ENCODE measurements at places on chromosomes 11 and 22.

- peak; percentile 31 for DNase-seq
Measured at GRCh38 chr11:32374261-32374711, 61.1 kb downstream of the WT1 start.

- no peak for DNase-seq
Measured at GRCh38 chr22:24962835-24963234, 10.3 kb downstream of the KIAA1671 start.

- DNase-seq = no peak
Measured at GRCh38 chr11:102220728-102221467, 96.4 kb upstream of the BIRC3 start.

- peak; percentile 77 for DNase-seq
Measured at GRCh38 chr11:64000026-64000739, 13.9 kb downstream of the OTUB1 start.

DNA sequence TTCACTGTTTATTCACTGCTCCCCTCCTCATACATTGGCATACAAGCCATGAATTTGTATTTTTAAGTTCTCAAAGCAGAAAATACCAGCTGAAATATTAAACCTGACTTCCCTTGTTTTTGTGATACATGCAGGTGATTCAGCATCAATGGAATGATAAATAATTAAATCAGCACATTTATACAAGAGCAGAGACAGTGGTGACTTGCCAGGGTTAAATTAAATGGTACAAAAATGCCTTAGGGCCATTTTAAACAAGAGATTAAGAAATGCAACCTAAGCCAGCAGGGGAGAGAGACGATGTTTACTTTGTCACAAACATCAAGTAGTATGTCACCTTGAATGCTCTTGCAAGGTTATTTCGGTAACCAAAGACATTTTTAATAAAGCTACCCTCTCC lies 95.9 kb upstream of the DDI1 start:
- DNase-seq = no peak

DNA sequence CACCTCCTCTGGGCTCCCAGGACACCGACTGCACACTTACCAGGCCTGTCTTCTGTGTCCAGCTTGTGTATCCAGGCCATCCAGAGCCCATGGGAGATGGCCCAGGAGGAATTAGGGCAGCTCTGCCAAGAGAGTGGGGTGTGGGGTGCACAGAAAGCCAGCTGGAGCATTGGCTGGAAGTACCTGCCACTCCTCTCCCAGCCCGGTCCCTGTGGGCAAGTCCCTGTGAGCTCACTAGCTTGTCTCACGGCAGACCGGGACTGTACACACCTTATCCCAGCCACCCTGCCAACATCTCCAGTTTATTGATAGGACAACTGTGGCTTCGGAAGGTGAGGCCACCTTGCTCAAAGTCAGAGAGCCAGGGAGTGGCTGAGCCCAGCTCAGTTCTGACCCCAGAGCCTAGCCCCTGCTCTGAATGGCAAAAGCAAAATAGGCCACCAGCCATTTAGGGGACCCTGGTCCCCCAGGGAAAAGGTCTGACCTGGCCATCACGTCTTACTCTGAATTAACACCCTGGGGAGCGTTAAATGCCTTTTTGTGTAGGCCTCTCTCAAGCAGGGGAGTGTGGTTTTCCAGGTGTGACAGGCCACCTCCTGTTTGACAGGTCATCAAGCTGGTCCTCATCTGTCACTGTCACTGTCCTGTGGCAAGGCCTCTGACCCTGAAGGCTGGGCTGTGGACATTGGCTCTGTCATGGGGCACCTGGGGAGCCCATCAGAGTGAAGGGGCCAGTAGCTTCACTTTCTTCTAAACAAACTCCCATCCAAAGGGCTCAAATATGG lies 15.1 kb downstream of the UQCR10 start:
- peak; percentile 74 for DNase-seq

DNA sequence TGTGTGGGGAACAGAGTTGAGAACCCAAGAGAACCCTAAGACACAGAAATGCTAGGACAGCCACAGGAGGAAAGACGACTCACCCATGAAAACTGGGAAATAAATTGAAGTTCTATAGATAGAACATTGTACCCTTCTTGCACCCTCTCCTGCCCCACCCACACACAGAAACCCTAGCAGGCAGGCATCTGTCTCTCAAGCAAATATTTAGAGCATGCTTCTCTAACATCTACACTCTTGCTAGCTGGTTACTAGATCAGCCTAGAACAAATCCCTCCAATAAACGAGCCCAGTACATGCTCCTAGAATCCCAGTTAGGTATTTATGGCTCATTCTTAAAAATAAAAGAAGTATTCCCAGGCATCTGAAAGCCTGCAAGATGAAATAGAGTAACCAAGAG lies 32.1 kb upstream of the CLPB start:
- no peak for DNase-seq

DNA sequence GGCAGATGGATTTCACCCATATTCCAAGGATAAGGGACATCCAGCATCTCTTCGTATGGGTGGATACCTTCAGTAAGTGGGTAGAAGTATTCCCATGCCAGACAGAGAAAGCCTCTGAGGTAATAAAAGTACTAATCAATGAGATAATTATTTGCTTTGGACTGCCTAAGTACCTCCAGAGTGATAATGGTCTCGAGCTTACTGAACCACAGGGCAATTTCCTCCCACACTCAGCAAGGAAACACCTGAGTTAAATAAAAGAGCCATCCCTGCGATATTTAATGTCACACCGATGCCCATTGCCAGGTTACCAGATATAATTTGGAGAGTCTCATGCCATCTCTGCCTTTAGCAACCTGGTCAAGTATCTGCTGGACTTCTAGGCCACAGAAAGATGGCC lies 70.6 kb upstream of the MPEG1 start:
- DNase-seq = no peak

- DNase-seq = no peak
Measured at GRCh38 chr11:122883646-122883979, 1.1 kb downstream of the JHY start.

DNA sequence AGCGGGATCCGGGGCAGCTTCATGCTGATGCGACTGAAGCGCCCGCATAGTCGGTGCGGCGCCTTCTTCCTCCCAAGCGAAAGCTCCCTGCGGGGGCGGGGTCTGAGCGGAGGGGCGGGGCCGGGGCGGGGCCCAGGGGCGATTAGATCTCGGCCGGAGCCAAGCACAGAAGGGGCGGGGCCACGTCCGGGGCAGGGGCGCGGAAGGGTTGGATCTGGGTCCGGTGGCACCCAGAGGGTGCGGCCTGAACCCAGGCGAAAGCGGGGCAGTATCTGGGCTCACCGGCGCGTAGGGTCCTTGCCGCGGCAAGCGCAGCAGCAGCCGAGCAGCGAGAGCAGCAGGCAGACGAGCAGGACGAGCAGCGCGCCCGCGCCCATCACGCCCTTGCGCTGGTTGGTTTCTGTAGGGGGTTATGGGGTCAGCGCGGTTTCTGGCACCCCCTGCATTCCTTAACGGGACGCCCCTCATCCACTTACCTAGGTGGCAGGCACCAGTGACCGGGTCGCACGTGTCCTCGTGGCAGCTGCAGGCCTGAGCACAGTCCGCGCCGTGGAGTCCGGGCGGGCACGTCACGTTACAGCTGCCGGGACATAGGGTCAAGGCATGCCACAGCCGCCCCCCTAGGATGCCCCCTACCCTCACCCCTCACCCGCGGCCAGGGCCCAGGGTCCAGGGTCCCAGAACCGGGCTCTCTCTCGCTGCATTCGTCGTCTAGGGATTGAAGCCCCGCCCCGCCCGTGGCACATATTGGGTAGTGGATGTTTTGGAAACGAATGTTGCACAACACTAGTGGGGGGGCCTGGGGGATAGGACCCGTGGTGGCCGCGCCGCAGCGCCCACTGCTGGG lies 8.1 kb downstream of the SCARF2 start:
- no peak for DNase-seq

DNA sequence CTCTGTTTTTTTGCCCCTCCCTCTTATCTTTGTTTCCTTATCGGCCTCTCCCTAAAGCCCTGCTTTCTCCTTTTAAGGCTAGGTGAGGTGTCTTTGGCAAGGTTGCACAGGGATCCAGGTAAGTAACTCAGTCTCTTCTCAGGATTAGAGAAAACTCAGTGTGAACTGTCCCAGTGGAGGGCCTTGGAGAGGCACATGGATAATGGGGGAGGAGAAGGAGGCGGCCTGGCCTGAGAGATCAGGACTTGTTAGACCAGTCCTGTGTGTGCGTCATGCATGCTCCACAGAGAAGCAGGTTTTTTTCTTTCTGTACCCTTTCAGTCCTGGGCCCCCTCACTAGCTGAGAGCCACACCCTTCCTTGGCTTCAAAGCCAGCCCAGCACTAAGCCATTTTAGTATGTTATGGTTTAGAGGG lies 19.9 kb downstream of the CTNND1 start:
- DNase-seq = peak; percentile 41

DNA sequence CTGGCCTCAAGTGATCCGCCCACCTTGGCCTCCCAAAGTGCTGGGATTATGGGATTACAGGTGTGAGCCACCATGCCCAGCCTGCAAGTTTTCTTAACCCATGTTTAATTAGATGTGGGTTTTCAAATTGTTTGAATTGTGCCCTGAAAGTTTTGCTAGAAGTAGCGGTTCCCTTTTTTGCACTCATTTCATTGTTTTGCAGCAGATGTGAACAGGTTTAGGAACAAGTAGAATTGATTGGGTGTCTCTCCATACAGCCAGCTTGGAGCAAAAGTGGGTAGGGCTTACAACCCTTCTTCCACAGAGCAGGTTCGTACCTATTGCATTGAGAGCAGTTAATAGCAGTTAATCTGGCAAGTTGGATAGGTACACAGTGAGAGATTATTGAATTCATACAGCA lies 16.1 kb downstream of the EWSR1 start:
- no peak for DNase-seq

DNA sequence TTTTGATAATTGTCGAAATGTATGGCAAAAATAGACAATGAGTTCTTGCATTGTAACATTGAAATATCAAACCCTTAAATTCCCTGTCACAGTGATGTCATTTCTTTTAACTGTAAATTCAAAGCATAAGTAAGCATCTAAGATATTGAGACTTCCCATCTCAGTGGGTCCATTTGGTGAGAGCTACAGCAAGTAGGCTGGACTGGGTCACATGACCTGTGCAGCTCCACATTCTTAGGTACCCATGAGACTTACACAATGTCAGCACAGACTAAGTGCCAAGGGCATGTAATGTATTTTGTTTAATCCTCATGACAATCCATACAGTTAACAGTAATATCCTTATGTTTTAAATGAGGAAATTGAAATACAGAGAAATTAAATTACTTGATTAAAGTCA lies 210.7 kb downstream of the NELL1 start:
- no peak for DNase-seq

- no peak for DNase-seq
Measured at GRCh38 chr22:31951194-31952093, 7.1 kb downstream of the YWHAH start.

GRCh38 chr11:94737171-94737611 lies 31.0 kb upstream of the AMOTL1 start:
- DNase-seq = no peak

DNA sequence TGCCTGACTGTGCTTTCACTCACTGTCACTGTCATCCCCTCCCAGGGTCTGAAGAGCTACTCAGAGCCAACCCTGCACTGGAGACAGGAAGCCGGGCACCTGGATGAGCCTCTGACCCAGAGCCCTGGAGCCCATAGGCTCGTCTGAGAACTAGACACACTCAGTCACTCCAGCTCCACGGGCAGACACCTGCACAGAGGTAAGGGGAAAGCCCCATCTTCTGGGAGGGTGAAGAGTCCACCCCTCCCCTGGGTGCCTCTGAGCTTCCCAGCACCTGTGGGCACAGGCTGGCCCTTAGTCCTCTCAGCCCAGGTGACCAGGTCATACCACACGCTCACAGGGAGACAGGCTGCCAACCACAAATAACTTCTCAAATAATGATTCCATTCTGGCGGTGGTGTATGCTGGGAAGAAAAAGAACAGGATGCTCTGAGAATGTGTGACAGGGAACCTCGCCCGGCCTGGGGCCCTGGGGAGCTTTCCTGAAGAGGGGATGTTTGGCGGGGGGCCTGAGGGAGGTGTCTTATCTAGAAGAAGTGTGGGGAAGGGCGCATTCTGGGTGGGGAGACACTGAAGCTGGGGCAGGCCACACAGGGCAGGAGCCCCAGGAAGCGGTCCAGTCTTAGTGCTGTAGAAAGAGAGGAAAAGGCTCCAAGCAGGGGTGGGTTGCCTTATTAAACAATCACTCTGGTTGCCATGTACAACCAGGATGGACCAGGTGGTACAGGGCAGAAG lies 5.3 kb downstream of the CCDC157 start:
- DNase-seq = no peak

GRCh38 chr11:131518305-131518838 lies 148.0 kb downstream of the NTM start:
- DNase-seq = no peak

- DNase-seq = no peak
Measured at GRCh38 chr11:69053546-69054396, 5.0 kb downstream of the TPCN2 start.

DNA sequence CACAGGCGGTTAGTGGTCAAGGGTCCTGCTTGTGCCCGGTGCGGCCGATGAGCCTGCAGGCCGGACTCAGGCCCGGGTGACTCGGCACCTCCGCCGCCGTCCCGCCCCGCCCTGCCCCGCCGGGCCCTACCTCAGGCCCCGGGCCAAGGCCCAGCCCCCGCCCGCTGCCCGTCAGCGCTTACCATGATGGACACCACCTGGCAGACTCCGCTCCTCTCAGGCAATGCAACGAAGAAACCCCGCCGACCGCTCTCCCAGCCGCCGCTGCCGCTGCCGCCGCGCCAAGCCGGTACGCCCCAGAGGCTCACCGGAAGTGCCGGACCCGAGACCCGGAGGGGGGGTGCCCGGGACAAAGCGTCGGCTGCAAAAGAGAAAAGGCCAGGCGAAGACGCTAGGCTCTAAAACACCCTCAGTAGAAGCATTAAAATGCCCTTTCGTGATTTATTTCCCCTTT lies at the start of gene UFD1:
TSS of gene UFD1 (minus strand) at position 293 of the 454 bp plus-strand sequence. CDS start at position 185, 108 bp downstream.
- peak; percentile 86 for DNase-seq

- DNase-seq = no peak
Measured at GRCh38 chr11:2980168-2980840, 11.8 kb downstream of the NAP1L4 start.

GRCh38 chr11:104120493-104121137 lies 43.3 kb downstream of the PDGFD start:
- no peak for DNase-seq

DNA sequence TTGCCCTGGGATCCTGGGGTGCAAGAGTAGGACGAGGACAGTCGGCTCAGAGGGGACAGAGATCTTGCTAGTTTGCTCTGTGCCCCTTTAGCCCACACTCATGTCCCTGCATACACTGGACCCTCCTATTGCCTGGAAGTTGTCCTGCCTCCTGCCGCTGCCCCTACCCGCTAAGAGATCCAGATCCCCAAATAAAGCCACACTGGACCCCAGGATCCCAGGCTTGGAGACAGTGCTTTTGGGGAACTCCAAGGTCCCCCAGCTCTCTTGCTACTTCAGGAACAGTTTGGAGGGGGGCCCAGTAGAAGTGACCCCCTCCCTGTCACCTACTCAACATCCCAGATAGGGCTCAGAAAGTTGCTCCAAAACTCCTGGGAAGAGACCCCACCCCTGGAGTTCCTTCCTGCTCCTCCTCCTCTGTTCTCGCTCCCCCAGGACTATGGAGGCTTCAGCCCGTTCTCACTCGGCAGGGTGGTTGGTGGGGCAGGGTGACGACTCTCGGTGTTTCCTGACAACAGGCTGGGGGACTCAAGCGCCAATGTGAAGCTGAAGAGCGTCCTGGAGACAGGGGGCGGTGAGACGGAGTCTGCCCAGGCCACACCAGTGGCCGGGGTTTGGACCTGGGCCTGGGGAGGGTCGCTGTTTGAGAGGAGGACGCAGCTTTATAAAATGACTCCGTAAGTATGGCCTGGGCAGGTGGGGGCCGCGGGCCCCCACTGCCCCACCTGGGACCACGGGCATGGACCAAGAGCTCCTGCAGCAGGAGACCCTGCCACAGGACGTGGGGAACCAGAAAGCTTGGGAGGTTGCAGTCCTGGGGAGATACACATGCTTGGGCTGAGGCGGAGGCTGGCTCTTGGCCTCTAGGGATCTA lies 19.2 kb upstream of the TUB start:
- DNase-seq = no peak

GRCh38 chr22:45504373-45505341 lies 2.0 kb downstream of the FBLN1 start:
- no peak for DNase-seq
